ENCODE measurements at places on chromosomes 7 and 10.

GRCh38 chr10:95606922-95607321, 45.8 kb upstream of the SORBS1 start:
- no peak for DNase-seq

DNA sequence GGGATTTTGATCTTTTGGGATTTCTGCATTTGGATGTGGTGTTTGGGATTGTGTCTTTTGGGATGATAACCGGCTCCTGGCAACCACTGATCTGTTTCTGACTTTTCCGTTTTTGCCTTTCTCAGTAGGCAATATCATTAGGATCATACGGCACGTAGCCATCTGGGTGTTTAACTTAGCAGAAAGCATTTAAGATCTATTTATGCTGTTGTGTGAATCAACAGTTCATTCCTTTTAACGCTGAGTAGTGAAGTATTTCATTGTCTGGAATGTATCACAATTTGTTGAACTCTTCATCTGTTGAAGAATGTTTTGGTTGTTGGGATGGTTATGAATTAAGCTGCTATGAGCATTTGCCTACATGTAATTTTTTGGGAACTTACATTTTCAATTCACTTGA, 459.6 kb downstream of the SDK1 start:
- DNase-seq, result no peak

DNA sequence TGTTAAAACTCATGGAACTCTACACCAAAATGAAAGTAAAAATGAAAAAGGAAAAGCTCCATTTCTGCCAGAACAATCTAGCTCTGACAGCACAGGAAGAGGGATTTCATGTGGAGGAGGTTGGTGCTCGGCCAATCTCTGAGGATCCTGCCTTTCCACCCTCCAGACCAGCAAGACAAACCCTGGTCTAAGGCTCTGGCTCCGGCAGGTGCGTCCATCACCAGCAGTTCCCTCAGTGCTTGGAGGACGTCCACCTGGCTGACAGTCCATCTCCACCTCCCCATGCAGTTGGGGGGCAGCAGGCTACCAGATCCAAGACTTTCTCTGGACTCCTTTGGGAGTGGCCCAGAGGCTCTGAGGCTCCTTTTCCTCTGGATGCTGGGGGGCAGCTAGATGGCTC, 25.0 kb upstream of the LOXL4 start:
- DNase-seq, result peak; percentile 23

DNA sequence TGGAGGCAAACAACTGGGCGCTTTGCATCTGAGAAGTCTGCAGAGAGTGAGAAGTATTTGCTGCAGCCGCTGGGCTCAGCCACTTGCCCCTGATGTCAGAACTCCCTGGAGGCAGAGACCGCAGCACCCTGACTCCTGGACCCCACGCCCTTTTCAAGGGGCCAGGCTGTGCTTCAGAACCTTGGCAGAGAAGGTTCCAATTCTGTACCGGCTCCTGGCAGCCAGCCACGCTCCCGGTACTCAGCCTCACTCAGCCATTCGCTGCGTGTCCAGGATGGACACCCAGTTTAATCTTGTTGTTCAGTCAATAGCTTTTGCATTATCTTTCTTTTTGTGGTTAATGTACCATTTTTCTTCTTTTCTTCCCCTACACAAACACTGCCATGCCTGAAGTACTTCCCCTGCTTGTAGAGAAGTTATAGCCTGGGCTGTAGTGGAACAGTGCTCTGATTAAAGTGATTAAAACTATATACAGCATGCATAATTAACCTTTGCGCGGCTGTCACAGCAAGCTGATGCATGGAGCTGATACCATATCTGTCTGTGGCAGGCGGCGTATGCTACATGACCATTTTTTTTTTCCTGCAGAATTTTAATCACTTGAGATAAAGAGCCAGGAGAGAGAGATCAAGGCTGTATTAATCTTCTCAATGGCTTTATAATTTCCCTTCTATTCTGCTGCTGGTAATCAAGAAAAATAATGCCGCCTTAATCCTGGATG, 578.5 kb downstream of the SDK1 start:
- no peak for DNase-seq

GRCh38 chr7:90749774-90750173, 153.7 kb downstream of the CDK14 start:
- peak; percentile 18 for DNase-seq

DNA sequence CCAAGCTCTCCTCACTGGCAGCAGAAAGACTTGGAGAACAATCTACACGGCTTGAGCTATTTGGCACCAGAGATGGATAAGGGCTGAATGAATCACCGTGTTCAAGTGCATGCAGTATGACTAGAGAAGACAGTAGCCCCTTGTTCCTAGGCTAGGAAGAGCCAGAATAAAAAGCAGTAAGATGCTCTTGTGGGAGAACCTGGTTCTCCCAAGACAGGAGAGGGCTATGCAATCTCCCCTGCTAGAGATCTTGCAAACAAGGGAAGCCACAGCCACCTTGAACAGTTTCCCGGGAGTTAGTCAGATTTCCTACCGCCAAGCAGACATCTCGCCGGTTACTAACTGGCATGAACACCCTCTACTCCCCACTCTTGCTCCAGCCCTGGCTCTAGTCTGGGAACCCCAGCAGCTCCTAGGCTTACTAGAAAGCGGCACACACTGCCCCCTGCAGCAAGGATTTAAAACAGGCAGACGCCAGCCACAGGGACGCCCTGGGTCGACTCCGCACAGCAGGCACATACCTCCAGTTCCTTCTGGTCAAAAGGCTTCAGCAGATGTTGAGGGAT, 107.3 kb downstream of the SMURF1 start:
- no peak for DNase-seq

GRCh38 chr7:11427686-11428273, 404.2 kb downstream of the THSD7A start:
- DNase-seq, result no peak

DNA sequence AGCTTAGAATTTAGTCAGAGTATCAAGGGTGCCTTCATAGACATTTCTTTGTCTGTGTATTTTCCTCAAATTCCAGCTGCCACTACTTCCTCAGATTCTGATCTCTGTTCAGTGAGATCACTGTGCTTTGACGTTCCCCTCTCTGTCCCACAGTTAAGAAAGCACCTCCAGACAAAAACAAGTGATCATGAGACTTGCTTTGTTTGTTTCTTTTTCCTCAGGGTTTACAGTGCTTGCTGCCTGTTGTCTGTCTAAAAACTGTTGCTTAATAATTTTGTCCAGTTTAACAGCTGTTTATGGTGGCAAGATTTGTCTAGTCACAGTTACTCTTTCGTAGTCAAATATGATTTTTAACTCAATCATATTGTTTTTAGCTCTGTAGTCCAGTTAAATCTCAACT, 29.1 kb downstream of the TRUB1 start:
- DNase-seq, result no peak

Data from NCI-H226 (cell line).